Stromal cell of bone marrow (primary cell): ENCODE measurements at places on chromosomes 13 and 19.
A peak's percentile ranks its signal among the peaks of the same experiment; 100 is the strongest.

- no peak for DNase-seq
Measured at GRCh38 chr19:28196961-28197360, 1016.0 kb downstream of the UQCRFS1 start.

- DNase-seq, result peak; percentile 91
Measured at GRCh38 chr19:39792999-39793546, 14.4 kb downstream of the LEUTX start.

DNA sequence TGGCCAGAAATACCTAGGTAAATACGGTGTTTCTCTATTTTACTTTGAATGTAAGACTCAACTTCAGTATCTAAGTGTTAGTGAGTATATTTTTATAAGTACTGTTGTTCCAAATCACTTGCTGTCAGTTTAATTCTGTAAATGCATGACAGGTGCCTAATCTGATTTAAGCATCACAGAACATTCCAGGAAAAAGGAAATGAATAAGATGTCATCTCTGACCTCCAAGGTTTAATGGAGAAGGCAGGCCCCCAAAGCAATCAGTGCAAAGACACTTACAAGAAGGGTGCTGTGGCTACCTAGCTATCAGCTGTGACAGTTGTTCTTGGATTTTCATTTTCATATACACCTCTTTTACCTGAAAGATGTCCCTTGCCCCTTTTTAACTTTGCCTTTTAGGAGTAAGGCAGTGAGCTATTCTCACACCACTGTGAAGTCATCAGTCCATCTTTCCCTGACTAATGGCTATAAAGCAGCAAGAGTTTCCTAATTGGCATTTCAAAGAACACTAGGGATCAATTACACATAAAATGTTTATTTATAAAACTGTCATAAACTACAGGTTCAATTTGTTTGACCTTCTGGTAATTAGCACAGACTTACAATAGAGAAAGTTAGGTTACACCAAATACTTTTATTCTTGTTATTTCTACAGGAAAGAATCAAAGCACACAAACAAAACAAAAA is 427.6 kb downstream of the SPRY2 start:
- DNase-seq, result no peak

GRCh38 chr13:112756967-112757758 is 67.3 kb downstream of the ATP11A start:
- no peak for DNase-seq

GRCh38 chr19:4445963-4446703 is 11.5 kb downstream of the UBXN6 start:
- no peak for DNase-seq

- no peak for DNase-seq
Measured at GRCh38 chr19:54178581-54179261, 5.8 kb upstream of the TMC4 start.

DNA sequence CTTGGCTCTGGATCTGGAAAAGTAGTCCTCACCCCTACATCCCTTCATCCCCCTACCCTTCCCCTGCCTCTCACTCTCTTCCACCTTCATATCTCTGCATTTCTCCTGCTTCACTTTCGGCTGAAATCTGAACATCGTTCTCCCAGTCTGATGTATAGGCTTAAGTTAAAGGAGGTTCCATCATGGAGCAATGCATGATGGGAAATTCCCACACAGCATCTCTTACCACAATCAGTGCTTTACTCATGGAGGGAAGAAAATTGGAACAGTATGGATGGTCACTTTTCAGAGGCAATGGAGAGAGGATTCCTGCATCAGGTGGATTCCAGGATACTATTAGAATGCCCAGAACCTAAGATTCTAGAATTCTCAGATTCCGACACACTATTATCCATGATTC is 6.1 kb upstream of the KLK8 start:
- DNase-seq, result no peak

GRCh38 chr13:33611121-33611805 is 206.7 kb upstream of the RFC3 start:
- peak; percentile 54 for DNase-seq

GRCh38 chr19:48716562-48717291 is 2.8 kb downstream of the MAMSTR start:
- peak; percentile 32 for DNase-seq

DNA sequence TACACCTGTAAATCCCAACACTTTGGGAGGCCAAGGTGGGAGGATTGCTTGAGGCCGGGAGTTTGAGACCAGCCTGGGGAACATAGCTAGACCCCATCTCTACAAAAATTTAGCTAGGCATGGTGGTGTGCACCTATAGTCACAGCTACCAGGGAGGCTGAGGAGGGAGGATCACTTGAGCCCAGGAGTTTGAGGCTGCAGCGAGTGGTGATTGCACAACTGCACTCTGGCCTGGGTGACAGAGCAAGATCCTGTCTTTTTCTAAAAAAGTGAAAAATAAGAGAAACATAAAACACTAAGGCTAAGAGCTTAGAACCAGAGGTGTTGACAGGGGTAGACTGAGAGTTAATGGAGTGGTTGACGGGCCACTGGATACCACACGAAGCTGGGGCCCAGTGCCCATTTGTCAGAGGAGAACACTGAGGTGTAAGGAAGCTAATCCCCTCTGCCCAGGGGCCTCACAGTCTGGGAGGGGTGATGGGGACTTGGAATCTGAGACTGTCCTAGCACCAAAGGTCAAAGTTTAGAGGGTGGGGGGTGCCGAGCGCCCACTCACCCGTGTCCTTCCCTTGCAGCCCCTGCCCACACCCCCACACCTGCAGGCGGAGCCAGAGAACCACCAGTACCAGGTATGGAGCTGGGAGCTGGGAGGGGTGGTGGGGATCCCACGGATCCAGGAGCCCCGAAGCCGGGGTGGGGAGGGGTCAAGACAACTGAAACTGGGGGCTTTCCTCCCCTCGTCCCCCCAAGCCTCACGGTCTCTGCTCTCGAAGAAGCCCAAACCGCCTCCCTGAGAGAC is 10.9 kb downstream of the CEACAM19 start:
- no peak for DNase-seq

GRCh38 chr13:78998630-78999315 is 339.8 kb upstream of the OBI1 start:
- no peak for DNase-seq

- no peak for DNase-seq
Measured at GRCh38 chr19:51740356-51740755, 11.3 kb downstream of the FPR1 start.

GRCh38 chr13:38167164-38167822 is 182.4 kb upstream of the UFM1 start:
- no peak for DNase-seq

- no peak for DNase-seq
Measured at GRCh38 chr13:77866971-77867370, 51.7 kb downstream of the EDNRB start.

- DNase-seq, result peak; percentile 58
Measured at GRCh38 chr13:30739761-30740642, 4.7 kb downstream of the ALOX5AP start.

DNA sequence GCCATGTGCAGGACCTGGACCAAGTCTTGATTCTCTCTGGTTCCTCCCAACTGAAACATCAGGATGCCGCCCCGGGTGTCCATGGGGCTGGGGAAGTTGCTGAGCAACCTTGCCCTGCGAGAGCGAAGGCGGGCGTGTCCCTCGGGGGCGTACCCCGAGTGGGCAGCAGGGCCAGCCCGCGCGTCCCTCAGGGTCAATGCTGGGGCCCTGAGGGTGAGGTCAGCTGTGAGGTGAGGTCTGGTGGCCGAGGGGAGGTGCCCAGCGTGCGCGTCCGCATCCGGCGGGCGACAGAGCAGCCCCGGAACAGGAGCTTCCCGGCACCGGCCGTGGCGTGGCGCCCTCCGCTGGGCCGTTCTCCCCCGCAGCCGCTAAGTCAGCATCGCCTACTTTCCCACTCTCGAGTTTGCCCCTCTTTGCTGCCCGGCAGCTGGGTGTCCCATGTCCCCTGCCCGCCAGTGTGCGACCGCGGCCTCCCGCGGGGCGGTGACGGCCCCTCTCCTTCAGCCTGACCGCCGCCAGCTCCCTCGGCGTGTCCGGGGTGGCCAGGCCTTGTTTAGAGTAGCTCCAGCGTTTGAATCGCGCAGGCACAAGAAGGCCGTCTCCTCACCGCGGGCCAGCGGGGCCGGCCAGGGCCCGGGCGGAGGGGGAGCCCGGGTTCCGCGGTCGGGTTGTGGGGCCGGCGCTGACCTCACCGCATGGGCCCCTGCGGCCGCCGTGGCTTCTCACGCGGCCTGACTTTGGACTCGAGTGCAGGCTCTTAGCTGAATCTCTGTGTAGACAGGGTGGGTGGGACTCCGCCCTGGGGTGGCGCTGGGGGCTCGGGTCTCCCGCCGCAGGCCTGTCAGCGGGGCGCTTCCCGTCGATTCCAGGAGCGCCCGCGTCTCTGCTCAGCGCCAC is 33.0 kb downstream of the GJA3 start:
- DNase-seq, result no peak

DNA sequence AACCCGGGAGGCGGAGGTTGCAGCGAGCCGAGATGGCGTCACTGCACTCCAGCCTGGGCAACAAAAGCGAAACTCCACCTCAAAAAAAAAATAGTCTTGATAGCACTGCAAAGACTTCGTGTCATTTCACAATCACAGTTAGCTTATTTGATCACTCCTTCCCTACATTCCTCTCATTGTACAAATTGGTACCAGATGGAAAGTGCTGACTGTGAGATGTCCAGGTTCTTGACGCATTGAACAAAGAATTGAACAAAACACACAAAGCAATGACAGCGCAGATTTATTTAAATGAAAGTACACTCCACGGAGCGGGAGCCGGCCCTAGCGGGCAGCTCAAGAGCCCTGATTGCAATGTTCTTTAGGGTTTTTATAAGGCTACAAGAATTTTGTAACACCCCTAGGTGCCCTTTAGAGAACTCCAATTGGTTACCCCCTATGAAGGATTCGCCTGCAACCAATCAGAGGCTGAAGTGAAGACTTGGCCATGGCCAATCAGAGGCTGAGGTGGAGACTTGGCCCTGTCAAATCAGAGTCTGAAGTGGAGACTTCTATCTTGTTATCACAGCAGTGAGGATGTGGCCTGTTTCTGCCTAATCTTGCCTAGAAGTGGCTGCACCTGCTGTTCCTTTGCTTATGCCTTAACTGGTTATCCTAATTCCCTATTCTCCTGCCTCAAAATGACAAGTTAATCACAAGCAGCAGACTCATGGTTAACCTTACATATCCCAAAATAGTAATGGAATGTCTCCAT is 16.7 kb downstream of the ZNF556 start:
- DNase-seq, result no peak
